ENCODE measurements at places on chromosomes 4 and X.

DNA sequence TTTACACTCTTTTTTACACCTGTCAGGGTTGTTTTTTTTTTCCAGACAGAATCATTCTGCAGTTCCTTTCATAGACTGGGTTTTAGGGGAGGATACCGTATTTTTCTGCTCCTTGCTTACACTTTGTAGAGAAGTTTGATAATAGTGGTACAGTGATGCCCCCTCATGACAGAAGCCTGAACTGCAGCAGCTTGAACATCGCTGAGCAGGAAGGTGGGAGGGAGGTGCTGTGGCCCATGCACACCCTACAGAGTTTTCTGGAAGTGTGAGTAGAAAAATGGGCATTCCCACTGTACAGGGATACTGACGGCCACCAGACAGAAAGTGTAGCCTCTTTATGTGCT is 54.5 kb downstream of the RAB40A start:
- DNase-seq = peak; percentile 51

- no peak for DNase-seq
Observed at GRCh38 chrX:54820737-54821136, 13.2 kb downstream of the MAGED2 start.

DNA sequence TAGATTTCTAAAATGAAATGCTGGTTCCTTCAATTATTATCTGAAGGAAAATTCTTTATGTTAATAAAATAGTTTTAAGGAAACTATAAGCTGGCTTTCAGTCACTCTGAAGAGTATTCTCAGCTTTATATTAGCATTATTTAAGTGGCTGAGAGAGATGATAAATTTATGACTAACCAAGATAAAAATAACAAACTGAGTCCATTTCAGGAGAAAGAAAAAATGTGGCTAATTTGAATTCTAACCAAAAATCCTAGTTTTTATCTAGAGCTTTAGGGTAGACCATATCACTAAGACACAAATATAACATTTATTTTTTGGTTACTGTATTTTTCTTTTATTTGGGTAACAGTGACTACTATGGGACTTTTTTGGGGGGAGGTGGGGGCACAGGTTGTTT is 59.4 kb upstream of the NAP1L5 start:
- no peak for DNase-seq

- no peak for DNase-seq
Observed at GRCh38 chr4:95839891-95840290, at the start of gene PDHA2. Gene PDHA2, plus strand, starts transcription at chr4:95840093. Its CDS starts 58 bp downstream, at chr4:95840151.

GRCh38 chrX:41692162-41692749 is 3.5 kb downstream of the GPR34 start:
- no peak for DNase-seq

DNA sequence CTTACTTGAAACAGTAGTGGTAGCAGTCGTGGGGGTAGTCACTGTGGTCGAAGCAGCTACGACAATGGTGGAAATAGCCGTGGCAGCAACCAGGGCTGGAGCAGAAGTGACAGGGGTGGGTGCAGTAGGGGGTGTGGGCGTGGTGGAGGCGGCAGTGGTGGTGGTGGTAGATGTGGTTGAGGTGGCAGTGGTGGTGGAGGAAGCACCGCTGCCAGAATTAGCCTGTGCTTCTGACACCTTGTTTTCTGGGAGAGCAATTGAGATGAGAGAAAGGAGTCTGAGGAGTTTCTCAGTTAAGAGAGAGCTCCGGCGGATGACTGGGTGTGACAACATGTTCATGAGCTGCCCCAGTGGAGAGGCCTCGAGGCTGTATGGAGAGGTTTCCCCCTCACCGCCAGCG is 113.5 kb upstream of the HSD17B10 start:
- no peak for DNase-seq

DNA sequence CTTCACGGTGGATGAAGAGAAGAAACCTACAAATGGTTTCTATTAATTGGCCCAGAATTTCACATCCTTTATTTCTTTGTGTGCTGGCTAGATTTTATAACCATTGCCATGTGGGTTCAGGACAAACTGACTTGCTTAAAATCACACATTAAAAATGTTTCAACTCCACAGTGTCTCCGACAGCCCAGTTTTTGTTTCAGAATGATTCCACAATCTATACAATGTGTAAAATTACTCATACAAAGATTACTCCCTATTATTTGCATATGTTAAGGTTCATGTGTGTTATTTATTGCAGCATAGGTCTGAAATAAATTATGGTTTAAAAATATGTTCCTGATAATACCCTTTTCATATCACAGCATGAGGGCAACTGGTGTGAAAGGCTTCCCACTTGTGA is 20.6 kb downstream of the DCHS2 start:
- no peak for DNase-seq

GRCh38 chrX:133185938-133186337 is 32.2 kb downstream of the TFDP3 start:
- no peak for DNase-seq

- DNase-seq = no peak
Observed at GRCh38 chrX:66200050-66200664, 36.1 kb downstream of the HEPH start.

All from NCI-H1930 (cell line).